ENCODE measurements at places on chromosomes 13 and 19. TPM values are rescaled to one million over a fixed set of nuclear protein-coding genes. Genes with fewer than 3 reads are reported as not detected.

GRCh38 chr19:57633832-57634131 is 814 bp downstream of the ZNF211 start:
- no peak for DNase-seq

Gene CSNK1G2
- 42.8 TPM for polyA plus RNA-seq

DNA sequence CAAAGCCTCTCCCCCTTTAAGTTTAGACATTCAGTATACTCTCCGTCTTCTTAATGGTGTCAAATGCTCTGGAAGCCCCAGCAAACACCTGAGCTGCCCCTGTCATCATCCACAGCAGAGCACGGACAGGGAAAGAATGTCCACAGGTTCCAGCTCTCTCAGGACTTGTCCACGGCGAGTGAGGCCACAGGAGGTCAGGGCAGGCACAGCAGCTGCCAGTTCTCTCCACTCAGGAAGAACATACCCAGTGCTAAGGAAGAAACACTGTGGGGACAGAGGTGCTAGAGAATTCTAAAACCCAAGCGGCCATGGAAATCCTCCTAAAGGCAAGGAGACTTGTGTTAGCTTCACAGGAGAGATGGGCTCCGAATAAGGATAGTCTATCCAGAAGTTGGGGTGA is 132.0 kb upstream of the SERP2 start:
- no peak for DNase-seq

DNA sequence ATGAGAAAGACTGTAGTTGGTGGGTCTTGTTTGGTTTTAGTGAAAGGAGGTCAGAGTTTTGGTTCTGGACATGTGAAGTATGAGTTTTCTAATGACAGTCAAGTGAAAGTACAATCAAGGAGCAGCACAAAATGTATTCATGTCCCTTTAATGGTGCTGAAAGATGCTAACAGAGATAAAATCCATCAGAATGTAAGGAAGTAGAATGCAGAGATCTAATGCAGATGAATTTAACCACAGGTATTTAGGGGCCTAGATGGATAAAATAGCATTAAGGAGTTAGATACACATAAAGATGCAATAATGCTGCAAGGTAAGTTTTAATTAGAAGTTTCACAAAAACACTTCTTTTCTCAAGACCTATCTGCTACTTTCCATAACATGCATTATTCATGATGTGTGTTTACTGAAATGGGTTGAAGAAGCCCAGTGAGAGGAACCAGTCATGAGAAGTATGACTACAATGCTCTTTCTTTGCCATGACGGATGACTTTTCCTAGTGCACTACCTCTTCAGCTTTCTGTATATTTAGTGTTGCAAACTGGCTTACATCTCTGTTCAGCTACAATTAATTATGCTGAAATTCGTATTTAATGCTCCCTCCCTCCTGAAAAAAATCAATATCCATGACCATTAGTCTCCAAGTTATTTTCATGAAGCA is 222.9 kb upstream of the HTR2A start:
- no peak for DNase-seq

- DNase-seq: no peak
Observed at GRCh38 chr13:96848286-96848685, 146.0 kb downstream of the OXGR1 start.

DNA sequence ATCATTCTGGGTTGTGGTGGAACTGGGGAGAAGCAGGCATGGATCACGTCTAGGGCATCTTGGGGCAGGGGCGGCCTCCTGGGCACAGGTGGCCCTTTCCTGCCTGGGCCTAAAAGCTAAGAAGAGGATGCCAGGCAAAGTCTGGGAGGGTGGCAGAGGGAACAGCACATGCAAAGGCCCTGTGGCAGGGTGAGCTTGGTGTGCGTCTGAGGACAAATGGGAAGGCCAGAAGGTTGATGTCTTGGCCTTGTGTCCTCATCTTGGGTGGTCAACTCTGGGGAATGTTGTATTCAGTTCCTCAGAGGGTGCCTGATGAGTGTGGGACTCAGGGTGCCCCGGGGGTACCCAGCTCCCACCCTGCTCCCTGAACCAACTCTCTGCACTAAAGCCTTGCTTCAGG is 5.4 kb upstream of the PLK5 start:
- no peak for DNase-seq

Gene KCTD12
- polyA plus RNA-seq: 167 TPM

Gene SERPINE3
- 0.14 TPM for polyA plus RNA-seq

GRCh38 chr13:72804301-72804700 is 22.4 kb downstream of the PIBF1 start:
- DNase-seq: no peak

DNA sequence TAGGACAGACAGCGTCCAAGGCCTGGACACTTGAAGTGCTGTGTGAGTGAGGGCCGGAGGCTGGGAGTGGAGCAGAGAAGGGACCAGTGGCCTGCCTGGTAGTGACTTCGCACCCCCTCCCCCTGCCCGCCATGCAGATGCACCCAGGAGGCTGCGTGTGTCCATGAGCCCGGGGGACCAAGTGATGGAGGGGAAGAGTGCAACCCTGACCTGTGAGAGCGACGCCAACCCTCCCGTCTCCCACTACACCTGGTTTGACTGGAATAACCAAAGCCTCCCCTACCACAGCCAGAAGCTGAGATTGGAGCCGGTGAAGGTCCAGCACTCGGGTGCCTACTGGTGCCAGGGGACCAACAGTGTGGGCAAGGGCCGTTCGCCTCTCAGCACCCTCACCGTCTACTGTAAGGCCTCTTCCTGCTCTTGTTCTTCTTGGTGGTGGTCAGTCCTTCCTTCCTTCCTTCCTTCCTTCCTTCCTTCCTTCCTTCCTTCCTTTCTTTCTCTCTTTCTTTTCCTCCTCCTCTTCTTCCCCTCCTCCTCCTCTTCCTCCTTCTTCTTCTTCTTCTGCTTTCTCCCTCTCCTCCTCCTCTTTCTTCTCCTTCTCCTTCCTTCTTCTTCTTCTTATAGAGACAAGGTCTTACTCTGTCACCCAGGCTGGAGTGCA is 6.0 kb upstream of the FFAR1 start:
- DNase-seq: no peak

Gene TMEM150B
- polyA plus RNA-seq: 1.3 TPM

DNA sequence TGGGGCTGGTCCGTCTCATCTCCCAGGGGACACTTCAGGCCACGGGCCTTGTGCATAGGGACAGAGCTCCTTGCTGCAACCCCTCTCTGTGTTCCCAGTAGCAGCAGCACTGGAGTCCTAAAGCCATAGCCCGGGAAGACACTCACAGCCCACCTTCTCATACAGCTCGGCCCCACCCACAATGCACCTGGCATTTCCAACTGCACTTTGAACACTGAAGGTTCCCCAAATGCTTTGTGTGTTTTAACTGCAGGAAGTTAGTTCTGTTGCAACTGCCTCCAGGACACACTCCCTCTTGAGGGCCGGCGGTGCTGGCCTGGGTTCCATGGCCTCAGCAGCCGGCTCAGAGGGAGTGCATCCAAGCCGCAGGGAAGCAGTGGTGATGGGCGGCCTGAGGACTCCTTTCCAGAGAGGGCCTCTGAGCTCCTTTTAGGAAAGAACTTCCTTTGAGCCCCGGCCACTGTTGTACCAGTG is 22.7 kb upstream of the TMEM255B start:
- no peak for DNase-seq

Gene ZNF99
- polyA plus RNA-seq: 0.23 TPM

- DNase-seq: no peak
Observed at GRCh38 chr19:5321066-5321642, 19.5 kb downstream of the PTPRS start.

Gene ZBTB32
- 0.15 TPM for polyA plus RNA-seq

Gene RAB3A
- polyA plus RNA-seq: 5.1 TPM
